Stromal cell of bone marrow (primary cell): ENCODE measurements at places on chromosomes 2 and 18.

GRCh38 chr2:126777620-126777978, 121.1 kb upstream of the TEX51 start:
- no peak for DNase-seq

GRCh38 chr18:75369026-75369721, 58.3 kb downstream of the SMIM21 start:
- no peak for DNase-seq

GRCh38 chr2:113089916-113090315, 22.1 kb downstream of the IL1F10 start:
- DNase-seq: no peak

GRCh38 chr2:223041527-223042109, 10.4 kb upstream of the KCNE4 start:
- DNase-seq: peak; percentile 95

DNA sequence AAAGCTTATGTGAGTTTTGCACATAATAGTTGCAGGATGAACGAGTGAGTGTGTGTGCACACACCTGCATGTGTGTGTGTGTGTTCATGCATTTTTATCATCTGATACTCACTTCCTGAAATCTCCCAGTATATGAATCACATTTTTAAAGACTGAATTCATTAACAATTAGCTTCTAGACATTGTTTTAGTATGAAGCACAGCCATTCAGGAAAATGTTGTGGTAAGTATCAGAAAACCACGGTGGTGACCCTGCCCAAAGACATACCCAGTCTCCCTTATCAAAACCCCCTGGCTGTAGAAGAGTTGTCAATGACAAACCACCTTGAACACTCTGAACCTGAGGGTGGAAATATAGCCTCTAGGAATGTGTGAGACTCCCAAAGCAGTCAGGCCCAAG, 220.8 kb downstream of the ALK start:
- DNase-seq: no peak

DNA sequence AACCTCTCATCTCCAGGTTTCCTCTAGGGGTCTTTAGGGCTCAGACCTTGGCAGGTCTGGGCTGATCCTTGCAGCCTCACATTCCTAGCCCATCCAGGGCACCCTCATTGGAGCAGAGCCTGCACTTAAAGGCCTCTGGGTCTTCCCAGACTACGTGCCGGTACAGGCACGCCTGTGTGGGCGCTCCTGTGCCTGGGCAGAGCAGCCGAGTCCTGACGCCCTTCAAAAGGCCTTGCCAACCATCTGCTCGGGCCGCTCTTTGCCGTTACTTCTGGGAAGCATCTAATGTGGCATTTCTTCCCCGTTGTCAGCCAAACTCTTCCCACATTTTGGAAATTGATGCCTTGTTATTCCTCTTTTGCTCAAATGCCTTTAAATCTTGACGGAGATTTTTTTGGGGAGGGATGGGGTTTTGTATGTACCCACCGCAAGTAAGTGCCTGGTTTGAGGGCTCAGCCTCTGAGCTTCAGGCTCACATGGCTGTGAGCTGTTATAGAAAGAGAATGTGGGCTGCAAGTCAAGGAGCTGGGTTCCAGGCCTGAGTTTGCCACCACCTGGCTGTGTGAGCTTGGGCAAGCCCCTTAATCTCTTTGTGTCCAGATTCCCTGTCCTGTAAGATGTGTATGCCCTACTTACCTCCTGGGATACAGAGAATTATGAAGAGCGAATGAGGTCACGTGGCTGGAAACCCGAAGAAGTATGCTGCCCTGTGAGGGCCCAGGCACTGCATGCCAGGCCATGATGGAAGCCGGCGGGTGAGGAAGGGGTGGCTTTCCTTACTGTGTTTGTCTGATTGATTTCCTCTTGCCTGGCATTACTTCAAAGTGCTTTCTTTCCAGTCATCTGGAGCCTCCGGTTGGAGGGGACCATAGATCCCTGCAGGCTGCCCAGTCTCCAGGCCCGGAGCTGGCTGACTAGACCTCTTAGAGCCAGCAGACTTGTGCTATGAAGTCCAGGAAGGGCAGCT, 20.6 kb downstream of the EHD3 start:
- DNase-seq: no peak

DNA sequence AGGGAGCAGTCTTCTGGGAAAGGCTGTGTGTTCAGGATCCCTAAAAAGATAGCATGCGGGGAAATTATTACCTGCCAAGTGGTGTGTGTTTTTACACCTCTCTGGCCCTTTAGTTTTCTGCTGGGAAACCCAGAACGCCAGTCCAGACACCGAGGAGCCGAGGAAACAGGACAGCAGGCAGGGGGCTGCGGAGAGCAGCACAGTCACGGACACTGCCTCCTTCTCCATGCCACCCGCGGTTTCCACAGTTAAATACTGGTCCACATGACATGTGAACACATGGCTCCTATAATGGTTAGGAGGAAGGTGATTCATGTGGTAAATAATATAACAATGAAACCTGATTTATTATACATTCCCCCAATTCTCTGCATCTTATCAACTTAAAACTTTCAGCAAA, 20.4 kb downstream of the CNOT11 start:
- DNase-seq: no peak

DNA sequence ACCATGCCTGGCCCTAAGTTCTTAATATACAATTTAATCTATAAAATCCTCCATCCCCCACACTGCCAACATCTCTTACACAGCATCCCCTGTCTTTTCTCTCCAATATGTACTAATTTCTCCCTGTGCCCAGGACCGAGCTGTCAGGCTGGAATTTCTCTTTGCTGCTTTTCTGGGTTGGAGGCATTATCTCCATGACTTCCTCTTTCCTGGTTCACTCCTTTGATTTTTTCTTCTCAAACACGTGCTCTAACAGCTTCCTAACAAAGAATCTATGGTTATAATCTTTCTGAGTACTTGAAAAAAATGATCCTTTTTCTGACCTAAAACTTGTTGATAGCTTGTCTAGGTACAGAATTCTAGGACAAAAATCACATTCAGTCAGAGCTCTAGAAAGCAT, 112.8 kb downstream of the C1D start:
- no peak for DNase-seq
